ENCODE measurements at places on chromosomes 3 and 15. TPM values are rescaled to one million over a fixed set of nuclear protein-coding genes. Genes with fewer than 3 reads are reported as not detected.

Gene TMCO5A
- not detected for total RNA-seq

Gene DUOXA2
- total RNA-seq: not detected

Gene NAALADL2
- not detected for total RNA-seq

- DNase-seq: no peak
- H3K36me3 ChIP-seq: no peaks in the 10 kb centered on the region
- H3K27ac ChIP-seq: no peak overlapping the region
- peaks cover 8% of the 10 kb centered on the region for H3K27me3 ChIP-seq
- no peaks in the 10 kb centered on the region for H3K4me1 ChIP-seq
These were observed 35.6 kb upstream of the PRR23E start for GRCh38 chr3:127157171-127157828.

DNA sequence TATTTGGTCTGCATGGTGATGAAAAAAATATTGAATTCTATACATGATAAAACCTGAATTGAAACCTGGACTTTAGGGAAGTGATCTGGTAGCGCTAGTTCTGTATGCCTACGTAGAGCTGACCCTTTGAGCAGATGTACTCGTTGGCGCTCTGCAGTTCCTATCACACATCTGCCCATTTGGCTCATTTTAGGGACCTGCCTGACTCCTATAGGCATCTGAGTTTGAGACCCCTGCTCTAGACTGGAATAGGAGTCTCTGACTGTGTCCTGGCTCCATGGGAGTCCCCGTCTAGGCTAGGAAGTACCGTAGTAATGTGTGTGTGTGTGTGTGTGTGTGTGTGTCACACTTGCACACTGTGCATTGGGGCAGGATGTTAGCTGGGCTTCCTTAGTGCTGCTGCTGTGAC, 21.2 kb downstream of the STARD5 start:
- no peaks in the 10 kb centered on the region for H3K27me3 ChIP-seq
- H3K4me3 ChIP-seq: peak overlapping the region; percentile 99
- H3K4me1 ChIP-seq: peaks cover 73% of the 10 kb centered on the region

DNA sequence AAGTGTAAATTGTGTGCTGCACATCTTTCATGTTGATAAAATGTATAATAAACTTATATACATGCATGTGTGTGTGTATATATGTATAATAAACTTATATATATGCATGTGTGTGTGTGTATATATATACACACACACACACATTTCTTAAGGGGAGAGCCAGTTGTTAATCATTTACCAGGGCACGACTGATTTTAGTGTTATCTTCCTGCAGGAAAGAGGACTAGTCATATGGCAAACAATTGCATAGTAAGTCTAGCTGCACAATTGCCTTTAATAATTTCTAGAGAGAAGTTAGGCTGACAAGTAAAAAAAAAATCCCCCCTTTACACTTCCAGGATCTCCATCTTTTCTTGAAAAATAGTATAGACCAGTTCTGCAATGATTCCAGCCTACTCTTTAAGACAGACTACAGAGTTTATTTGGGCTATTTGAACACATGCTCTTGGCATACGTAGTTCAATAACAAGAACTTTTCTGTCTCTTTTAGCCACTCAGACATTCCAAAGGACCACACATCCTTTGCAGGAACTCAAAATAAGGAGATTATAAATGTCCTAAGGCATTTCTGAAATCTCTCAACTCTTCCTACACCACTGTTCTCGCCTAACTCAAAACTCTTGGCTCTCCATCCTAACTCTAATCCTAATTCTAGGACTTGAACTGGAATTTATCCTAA, 163.6 kb upstream of the SETMAR start:
- H3K27ac ChIP-seq: no peak overlapping the region
- no peaks in the 10 kb centered on the region for H3K27me3 ChIP-seq
- H3K4me1 ChIP-seq: no peaks in the 10 kb centered on the region
- DNase-seq: no peak
